ENCODE measurements at places on chromosomes 1 and 21. TPM values are rescaled to one million over a fixed set of nuclear protein-coding genes. Genes with fewer than 3 reads are reported as not detected.
A peak's percentile ranks its signal among the peaks of the same experiment; 100 is the strongest.

- DNase-seq: no peak
These were observed 278.4 kb upstream of the SNX7 start for GRCh38 chr1:98382986-98383740.

GRCh38 chr1:59431566-59432294 is 134.8 kb downstream of the FGGY start:
- no peak for DNase-seq

- DNase-seq: no peak
These were observed 17.7 kb upstream of the SUMO3 start for GRCh38 chr21:44835647-44835973.

DNA sequence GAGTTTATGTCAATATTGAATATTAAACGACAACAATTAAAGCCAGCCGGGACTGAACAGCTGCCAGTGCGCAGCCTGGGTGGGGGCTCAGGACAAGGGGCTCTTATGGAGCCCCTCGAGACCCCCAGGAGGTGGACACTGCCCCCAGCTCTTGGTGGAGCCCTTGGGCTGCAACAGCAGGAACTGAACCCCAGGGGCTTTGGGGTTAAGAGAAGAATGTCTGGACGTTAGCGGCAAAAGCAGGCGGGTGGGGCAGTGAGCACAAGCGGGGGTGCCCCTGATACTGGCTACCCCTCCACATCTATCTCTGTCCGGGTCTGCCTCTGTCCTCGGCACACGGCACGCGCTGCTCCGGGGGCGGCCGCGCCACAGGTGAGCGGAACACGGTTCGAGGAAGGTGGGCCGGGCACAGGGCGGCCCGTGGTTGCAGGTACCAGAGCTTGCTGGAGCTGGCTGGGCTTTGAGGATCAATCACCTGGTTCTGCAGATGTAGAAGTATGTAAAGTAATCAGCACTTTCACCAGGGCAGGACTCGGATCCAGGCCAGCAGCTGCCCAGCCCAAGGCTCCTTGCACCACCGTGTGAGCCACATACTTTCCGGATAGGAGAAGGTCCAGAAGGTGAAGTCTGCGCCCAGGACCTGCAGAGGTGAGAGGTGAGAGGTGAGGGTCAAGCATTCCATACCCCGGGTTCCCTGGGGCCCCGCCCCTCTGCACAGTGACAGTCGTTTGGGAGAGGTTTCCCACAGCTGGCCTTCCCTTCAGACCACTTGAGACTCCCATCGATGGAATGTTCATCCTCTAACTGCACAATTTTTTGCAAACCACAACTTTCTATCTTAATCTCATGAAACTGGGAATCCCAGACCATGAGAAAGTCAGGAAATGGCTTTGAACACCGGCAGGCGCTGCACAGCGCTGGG is 12.4 kb upstream of the POFUT2 start:
- DNase-seq: no peak

GRCh38 chr1:998995-999724 is 737 bp downstream of the HES4 start:
- peak; percentile 68 for DNase-seq

Gene GJC2
- 1.7 TPM for total RNA-seq

DNA sequence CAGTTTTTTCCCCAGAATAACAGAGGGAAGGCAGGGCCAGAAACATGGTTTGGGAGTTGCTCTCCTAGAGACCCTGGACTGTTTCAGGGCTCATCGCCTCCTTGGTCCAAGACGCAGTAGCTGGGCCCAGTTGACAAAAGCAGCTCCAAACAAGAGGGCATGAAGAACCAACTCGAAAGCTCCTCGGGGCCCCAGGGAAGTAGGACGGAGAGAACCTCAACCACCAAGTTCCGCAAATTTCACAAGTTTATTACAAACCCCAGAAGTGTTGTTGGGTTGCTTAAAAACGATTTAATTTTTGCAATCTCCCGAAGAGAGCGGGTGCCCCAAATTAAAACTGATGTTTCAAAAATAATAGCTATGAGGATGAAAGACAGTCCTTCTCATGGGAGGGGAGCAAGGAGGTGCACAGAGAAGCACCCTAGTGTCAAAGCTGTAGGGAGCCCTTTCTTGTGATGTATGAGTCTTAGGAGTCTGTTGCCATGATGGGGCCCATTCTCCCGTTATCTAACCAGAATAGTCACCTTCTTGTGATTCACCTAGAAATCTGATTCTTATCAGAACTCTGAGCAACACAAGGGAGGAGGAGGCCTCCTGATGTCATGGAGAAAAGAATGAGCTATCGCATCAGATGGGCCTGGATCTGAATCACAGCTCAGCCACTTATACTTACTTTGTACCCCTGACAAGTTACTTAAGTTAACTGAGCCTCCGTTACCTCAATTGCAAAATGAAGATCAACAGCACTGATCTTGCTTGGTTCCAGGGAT is 165.7 kb upstream of the IRF2BP2 start:
- DNase-seq: no peak

GRCh38 chr1:167635156-167635648 is 5.2 kb downstream of the RCSD1 start:
- peak; percentile 83 for DNase-seq

GRCh38 chr1:222787729-222788128 is 27.1 kb upstream of the DISP1 start:
- DNase-seq: no peak
